ENCODE measurements at places on chromosomes 13 and 19.

DNA sequence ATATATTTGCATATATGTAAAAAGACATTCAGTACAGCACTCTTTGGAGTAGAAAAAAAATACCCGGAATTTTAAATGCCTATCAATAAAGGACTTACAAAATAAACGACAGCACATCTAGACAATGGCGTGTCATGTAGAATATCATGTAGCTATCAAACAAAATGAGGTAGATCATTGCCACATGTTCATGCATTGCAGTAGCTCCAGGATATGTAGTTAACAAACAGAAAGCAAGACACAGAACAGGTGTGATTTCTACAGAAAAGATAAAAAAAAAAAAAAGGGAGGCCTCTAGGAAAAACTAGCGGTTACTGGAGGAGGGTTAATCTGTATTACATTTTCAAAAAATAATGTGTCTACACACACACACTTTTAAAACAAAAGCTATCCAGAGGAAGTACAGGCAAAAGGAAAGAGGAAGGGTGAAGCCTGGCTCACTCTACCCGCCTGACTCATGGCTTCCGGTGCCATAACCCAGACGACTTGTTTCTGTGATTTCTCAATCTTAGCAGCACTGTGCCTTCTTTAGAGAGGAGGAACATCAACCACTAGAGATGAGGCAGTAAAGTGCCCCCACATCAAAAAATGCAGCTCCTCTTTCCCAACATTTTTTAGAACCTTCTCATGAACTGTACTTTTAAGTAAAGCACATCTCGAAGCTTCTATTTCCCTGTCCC is 6.9 kb downstream of the KCTD12 start:
- no peak for DNase-seq

- DNase-seq = no peak
Observed at GRCh38 chr13:83950293-83950692, 68.0 kb upstream of the SLITRK1 start.

DNA sequence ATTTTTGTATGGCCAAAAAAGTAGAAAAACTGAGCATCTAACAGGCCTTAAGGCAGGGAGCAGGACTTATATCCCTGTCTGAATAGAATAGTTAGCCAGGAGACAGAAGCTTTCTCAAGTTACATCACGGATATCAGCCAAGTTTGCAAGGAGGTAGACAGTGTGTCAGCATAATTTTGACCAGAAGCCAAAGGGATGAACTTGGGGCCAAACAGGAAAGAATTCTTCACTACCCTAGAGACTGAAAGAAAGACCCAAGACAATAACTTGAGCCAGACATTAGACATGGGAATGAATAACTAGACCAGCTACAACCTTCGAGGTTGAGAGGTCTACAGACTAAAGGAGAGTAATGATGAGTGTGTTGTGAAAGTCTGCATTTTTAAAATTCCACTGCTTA is 48.1 kb upstream of the PCDH9 start:
- no peak for DNase-seq

- peak; percentile 68 for DNase-seq
Observed at GRCh38 chr19:53076984-53077383, 26.2 kb downstream of the ZNF160 start.

DNA sequence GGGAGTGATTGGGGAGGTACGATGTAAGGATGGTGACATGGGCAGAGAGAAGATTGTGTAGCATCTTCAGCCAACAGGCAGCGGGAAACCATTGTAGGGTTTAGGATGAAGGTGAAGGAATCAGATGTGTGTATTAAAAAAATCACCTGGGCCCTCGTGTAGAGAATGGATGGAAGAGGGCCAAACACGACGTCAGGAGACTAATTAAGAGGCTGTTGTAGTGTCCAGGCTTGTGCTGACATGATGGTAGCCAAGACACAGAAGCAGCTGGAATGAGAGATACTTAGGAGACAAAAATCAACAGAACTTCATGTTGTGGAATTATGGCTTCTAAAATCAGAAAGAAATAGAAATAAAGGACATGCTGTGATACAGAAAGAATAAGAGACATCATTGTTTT is 41.2 kb upstream of the ARGLU1 start:
- no peak for DNase-seq

DNA sequence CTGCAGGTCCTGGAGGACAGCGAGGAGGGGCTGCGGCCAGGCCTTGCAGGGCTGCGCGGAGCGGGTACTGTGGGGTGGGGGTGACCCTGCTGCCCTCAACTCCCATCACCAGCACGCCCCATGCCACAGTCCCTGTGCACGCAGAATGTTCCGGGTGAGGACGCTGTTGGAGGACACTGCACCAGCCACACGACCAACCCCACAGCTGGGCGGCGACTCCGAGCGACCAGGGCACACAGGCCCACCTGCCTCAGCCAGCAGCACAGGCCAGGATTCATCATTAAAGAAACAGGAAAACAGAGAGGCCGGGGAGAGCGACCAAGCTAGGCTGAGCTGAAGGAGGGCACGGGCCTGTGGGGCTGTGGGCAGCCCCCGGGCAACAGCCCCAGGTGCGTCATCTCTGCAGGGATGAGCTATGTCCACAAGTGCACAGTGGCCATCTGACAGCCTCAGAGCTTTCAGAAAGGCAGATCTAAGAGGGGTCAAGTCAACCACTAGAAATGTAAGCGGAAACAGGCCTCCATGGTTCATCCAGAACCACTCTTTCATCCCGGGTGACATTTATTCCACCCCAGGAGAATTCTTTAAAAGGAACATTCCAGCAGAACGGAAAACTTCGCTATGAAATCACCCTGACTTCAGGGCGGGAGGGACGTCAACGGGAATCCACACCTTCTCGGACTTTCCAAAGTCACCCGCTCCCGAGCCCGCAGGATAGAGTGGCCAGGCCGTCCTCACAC is 1.5 kb downstream of the GAS6 start:
- no peak for DNase-seq

DNA sequence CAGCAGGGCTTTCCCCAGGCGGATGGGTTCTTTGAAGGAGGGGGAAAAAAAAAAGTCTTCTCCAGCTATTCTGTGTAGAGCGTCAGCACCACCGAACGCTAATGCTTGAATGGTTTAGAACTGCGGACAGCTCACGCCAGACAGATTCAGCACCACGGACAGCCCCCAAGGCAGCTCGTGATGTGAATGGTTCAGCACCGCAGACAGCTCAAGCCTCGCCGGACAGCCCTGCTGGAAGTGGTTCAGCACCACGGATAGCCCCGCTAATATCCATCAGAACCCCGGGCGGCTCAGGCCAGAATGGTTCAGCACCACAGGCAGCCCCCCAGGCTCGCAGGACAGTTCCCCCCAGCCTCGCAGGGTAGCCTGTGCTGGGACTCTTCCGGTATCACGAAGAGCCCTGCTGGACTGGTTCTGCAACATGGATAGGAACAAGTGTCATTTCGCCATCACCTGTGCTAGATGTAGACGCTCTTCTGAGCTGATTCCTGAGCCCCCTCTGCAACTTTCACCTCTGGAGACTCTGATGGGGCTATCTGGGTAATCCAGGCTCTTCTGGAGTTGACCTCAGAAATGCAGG is 4.9 kb upstream of the SMIM17 start:
- peak; percentile 72 for DNase-seq

DNA sequence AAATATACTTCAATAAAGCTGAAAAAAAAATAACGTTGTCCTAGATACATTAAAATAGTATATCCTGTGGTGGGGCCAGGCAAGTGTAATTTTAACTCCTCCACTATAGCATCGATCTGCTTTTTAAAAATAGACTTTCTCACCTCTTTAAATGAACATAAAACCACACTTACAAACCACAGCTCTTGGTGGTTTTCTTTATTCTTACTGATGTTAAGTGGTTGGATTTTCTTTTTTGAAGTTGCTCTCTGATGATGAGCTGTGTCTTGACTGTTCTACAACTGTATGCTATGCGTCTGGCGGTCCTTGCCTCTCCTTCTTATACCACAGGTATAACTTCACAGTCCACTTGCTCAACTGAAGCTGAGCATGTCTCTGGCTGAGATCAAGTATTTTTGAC is 721.5 kb upstream of the KLHL1 start:
- no peak for DNase-seq

DNA sequence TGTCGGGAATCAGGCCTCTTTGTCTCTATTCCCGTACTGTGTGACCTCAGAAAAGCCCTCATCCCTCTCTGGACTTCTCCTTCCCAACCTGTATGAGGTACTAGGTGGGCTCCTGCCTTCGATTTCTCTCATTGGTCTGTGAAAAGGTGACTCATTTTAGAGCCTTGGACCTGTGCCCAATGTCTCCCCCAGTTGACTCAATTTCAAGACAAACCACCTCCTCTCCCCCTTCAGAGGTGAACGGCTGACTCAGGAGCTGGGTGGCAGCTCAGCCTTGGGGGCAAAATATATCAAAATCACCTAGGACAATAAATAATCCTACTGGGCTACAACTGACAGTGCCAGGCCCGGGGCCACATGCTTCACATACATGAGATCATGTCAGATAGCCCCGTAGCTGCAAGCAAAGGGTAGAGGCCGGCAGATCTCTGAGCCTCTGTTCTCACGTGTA is 630 bp downstream of the COQ8B start:
- DNase-seq = no peak

GRCh38 chr13:85412448-85412847 is 386.8 kb downstream of the SLITRK6 start:
- no peak for DNase-seq

DNA sequence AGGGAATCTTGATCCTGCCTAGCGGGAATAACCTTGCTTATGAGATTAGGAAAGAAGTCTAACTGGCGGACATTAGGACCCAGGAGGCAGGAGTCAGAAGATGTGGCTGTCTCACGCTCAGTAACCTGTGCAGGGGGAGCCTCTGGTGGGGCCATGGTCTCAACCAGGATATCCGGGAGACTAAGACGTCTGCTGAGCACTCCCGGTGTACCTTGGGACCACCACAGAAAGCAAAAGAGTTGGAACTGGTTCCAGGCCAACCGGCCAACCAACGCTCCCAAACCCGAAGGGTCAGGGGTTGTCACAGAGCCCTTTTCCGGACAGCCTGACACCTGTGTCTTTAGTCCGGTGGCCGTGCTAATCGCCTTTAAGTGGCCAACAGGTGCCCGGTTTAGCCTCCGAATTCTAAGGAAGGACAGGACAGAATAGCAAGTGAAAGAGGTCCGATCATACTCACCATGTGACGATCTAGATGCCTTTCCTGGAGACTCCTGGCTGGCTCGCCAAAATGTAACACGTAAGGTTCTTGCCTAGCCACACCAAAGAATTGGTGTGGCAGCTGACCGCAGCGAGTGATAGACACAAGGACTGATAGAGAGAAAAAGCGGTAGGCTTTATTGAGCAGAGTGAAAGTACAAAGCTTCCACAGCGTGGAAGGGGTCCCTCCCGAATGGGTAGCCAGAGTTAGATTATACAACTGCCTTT is 103.9 kb upstream of the DIAPH3 start:
- DNase-seq = no peak

Measured in frontal cortex (tissue), 4 donors.